ENCODE measurements at places on chromosomes 12 and 14.

- no peak for DNase-seq
These were observed 96.2 kb downstream of the CIT start for GRCh38 chr12:119780786-119781434.

GRCh38 chr12:2639020-2639298, 155.8 kb upstream of the FKBP4 start:
- no peak for DNase-seq

DNA sequence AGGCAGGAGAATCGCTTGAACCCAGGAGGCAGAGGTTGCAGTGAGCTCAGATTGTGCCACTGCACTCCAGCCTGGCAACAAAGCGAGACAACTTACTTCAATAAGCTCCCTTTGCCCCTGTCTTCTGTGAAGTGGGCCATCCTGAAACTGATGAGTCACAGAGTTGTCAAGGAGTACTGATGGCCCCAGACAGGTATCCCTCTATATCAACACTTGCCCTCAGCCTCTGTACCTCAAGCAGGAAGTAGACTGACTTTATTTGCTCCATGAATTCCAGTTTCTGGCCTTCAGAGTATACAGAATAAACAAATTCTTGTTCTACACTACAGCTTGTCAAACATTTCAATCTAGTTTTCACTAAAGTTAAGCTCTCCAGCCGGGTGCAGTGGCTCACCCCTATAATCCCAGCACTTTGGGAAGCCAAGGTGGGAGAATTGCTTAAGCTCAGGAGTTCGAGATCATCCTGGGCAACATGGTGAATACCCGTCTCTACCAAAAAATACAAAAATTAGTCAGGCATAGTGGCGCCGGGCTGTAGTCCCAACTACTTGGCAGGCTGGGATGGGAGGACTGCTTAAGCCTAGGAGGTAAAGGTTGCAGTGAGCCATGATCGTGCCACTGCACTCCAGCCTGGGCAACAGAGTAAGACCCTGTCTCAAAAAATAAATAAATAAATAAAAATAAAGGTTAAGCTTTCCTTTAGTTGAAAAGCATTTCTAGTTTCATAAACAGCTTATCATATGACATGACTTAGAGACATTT, 16.4 kb upstream of the LRP10 start:
- DNase-seq, result no peak

DNA sequence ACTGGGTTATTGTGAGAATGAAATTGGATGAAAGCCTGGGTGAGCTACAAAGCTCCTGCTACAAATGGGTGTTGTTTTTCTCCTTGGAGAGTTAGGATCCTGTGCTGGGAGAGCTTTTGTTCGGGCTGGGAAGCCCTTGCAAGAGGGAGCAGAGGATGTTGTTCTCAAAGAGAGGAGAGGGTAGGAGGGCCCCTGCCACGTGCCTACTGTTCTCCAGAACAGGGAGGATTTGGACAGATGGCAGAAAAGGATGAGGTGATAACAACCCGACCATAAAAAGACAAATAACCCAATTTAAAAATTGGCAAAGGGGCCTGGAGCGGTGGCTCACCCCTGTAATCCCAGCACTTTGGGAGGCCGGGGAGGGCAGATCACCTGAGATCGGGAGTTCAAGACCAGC, 68.8 kb downstream of the GALNT16 start:
- no peak for DNase-seq

GRCh38 chr12:17778242-17778641, 311.8 kb downstream of the RERGL start:
- DNase-seq, result no peak

DNA sequence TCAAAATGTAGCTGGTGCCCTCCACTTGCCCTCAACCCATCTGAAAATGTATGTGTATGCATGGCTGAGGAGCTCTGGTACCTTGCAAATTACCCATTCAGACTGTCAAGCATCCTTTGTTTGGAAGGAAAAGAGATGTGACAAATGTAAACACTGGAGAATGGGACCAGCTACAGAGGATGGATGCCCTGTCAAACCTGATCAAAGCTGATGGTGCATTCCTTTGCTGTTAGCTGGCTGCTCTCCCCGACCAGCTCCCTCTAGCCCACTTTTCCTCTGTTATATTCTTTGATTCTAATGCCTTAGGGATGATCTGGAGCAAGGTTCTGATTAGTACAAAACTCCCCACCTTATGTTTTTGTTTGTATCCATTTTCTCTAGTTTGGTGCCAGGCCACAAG, 310.3 kb downstream of the C12orf75 start:
- no peak for DNase-seq

- no peak for DNase-seq
These were observed 437.0 kb downstream of the FUT8 start for GRCh38 chr14:65849558-65849957.

DNA sequence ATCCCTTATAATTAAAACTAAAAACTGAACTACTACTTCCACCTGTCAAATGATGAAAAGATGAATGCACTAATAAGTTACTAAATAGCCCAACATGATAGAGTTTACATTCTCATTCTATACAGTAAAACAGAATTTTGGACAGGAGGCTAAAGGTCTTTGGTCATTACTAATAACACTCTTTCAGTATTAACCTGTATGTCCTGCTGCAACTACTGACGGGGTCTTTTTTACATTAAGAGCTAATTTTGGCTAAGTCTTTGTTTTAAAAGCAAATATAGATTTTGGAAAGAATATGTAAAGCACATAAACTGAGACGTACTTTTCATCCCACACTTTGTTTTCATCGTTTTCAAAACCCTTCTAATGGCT, 175.4 kb upstream of the CDKN3 start:
- DNase-seq, result no peak

All from stimulated activated CD4-positive, alpha-beta T cell treated with anti-CD3 and anti-CD28 coated beads, Interleukin-15, amount 100 ng/mL, for 1 hour (primary cell).